ENCODE measurements at places on chromosomes 1 and 21.

DNA sequence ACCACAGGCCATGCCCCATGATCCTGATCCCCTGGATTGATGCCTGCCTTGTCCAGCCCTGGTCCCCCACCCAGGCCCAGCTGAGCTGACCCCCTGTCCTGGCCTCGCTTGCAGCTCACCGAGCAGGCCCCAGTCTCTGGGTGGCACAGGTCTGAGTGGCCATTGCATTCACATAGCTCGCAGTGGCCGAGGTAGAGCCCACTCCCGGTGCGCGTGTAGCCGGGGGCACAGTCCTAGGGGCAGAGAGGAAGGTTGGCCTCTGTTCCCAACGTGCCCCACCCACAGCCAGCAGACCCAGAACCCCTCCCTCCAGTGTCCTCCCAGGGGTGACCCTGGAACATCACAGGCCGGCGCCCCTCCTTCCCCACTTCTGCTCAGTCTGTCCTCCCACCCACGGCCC is 51.9 kb downstream of the LDLRAD2 start:
- no peak for DNase-seq

DNA sequence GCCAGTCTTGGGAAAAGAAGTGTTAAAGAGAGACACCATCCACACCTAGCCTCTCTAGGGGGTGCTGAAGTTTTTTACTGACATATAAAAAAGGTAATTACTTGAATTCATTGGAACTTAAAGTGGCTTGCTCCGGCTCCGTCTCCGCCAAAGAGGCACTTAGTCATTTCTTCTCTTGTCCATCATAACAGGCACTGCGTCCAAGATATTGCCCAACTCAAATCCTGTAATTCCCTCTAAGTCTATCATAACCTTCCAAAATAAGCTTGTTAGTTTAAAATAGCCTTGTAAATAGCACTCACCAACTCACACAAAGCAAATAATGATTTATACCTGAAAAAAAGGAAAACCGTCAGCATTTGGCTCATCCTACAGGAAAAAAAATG is 160.5 kb downstream of the ZBTB18 start:
- no peak for DNase-seq

DNA sequence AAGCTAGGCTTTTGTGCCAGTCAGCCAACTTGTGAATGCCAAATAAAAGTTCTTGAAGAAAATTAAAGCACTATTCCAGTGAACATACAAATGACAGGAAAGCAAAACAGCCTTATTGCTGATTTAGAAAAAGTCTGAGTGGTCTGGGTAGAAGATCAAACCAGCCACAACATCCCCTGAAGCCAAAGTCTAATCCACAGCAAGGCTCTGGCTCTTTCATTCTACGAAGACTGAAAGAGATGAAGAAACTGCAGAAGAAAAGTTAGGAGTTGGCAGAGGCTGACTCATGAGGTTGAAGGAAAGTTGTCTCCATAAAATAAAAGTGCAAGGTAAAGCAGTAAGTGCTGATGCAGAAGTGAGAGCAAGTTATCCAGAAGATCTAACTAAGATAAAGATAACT is 65.9 kb downstream of the LHX4 start:
- no peak for DNase-seq

GRCh38 chr1:27562021-27562420 is 41.9 kb downstream of the AHDC1 start:
- no peak for DNase-seq

- no peak for DNase-seq
Observed at GRCh38 chr21:28688381-28688780, 304.3 kb downstream of the LTN1 start.

- DNase-seq, result no peak
Observed at GRCh38 chr1:62513013-62513412, 76.2 kb downstream of the USP1 start.

DNA sequence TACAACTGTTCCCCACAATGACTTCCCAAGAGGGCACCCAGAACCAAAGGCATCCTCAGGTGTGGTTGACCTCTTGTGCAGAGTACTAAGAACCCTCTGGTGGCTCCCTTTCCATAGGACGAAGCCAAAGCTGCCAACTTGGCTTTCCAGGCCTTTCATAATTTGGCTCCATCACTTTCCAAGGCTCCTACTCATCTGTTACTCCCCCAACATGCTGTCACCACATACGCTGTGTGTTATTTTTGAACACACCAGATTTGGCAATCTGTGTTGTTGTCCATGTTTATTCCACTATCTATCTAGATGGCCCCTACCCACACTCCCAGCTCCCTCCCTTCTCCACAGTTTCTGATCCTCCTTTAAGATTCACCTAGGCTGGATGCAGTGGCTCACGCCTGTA is 10.2 kb upstream of the NKAIN1 start:
- no peak for DNase-seq

- no peak for DNase-seq
Observed at GRCh38 chr1:232186931-232187330, 443.0 kb downstream of the SIPA1L2 start.

GRCh38 chr1:96025062-96025461 is 696.5 kb upstream of the PTBP2 start:
- no peak for DNase-seq

GRCh38 chr1:185821612-185822385 is 87.6 kb downstream of the HMCN1 start:
- DNase-seq, result no peak

GRCh38 chr1:78603206-78603605 is 17.0 kb upstream of the IFI44L start:
- DNase-seq, result no peak

GRCh38 chr1:66256629-66257572 is 277.1 kb upstream of the SGIP1 start:
- DNase-seq, result no peak

GRCh38 chr1:17569200-17570139 is 30.0 kb downstream of the ARHGEF10L start:
- no peak for DNase-seq
